ENCODE measurements at places on chromosomes 7 and 10.

DNA sequence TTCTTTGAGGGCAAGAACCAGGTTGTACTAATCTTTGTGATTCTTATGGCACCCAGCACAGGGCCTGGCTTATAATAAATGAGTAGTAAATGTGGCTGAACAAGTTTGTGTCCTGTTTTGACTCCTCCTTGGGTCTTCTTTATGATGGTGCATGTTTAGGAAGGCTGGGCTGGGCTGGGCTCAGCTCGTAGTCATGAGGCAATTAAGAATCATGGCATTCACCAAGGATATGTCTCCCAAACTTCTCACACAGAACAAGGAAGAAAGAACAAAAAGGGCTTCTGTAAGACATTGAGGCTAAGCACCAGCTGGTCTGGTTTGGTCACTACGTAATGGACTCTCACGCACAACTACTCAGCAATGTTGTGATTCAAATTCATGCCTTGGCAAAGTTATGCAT lies 30.5 kb upstream of the YAE1 start:
- DNase-seq: no peak

DNA sequence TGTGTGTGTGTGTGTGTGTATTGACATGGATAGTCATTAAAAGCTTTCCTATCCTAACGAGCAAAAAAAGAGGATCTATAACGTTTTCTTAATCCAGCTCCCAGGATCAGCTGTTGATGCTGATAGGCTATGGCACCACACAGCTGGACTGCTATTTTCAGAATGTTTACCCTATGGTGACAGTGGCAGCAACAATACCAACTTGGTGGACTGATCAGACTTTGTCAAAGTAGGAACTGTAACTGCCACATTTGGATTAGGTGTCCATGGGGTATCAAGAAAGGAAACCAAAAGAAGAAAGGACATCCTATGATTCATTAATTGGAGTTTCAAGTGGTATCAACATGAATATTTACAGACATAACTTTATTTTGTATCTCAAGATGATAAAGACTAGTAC lies 2.7 kb upstream of the CLEC5A start:
- no peak for DNase-seq

DNA sequence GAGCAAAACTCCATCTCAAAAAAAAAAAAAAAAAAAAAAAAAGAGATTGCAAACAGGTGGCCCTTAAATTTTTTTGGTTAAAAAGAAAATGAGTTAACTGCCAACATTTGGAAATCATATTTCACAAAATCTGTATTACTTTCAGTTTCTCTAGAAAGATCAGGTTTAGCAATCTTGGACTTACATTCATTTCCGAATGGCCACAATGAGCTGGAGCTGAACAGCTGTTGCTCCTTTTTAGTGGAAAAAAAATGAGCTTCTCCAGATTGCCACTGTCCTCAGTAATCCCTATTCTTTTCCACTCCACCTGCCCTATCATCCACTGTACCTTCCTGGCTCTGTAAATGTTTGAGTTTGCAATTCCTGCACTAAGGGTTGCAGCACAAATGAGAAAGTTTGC lies 43.6 kb downstream of the RAB11FIP2 start:
- no peak for DNase-seq

DNA sequence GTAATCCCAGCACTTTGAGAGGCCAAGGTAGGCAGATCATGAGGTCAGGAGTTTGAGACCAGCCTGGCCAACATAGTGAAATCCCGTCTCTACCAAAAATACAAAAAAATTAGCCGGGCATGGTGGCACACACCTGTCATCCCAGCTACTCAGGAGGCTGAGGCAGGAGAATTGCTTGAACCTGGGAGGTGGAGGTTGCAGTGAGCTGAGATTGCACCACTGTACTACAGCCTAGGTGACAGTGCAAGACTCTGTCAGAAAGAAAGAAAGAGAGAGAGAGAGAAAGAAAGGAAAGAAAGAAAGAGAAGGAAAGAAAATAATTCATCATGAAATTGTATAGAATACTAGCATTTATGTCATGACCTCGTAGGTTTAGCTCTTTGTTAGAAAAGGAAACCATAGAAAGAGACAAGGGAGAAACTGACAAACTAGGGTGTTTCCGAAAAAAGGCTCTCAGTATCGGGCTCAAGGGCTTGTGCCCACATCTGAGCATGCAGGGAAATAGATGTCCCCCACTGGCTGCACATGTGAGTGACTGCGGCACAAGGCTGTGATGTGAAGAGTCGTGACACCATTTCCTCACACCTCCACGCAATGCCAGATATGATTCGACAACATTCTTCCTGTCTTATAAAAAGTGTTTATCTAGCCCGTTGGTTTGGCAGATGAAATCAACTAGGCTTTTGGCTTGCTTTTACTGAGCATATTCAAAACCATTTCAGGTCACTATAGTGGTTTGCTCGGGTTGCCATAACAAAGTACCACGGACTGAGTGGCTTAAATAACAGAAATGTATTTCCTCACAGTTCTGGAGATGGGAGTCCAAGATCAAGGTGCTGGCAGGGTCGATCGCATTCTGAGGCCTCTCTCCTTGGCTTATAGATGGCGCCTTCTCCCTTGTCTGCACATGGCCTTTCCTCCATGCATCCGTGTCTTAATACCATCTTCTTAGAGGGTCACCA lies 2.0 kb downstream of the SRGN start:
- DNase-seq: no peak

DNA sequence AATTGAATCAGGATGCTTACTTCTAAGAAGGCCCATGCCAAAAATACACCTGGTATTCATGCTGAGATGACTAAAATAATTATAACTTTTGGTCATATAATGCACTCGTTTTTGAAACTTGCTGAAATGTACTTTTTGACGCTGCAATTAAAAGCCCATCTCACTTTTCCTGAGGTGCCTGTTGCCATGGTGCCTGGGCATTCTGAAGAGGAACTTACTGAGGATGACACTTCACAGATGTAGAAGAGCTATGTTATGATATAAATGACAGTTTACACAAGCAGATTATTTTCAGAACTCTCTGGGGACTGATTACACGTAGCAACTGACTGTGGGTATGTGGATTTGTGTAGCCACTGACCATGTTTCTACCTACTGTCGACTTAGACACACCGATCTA lies 182.4 kb downstream of the TPK1 start:
- no peak for DNase-seq

GRCh38 chr10:4691301-4691700 lies 134.7 kb upstream of the AKR1E2 start:
- DNase-seq: no peak

DNA sequence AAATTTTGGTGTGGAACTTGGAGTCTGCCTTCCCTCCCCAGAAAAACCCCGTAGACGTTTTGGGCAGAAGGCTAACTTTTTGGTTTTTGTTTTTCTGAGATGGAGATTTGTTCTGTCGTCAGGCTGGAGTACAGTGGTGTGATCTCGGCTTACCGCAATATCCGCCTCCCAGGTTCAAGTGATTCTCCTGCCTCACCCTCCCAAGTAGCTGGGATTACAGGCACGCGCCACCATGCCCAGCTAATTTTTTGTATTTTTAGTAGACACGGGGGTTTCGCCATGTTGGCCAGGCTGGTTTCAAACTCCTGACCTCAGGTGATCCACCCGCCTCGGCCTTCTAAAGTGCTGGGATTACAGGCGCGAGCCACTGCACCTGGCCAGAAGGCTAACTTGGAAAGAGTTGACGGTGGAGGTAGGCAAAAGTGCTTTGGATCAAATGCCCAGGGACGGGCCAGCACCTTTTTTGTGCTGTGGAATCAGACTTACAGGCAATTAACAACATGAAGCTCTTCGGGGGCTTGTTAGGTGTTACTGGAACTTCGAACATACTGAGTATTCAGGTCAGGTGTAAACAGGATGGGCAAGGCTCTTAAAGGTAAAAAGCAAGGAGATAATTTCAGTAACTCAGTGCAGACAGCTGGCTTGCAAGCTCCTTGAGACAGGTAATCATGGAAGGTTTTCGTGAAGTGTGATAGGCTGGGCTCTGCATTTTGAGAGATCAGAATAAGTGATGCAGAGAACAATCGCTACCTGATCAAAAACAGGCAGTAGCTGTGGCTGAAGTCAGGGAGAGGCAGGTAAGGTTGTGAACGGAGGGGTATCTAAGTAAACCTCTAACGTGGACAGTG lies 1.8 kb downstream of the PPP1R35 start:
- DNase-seq: no peak

DNA sequence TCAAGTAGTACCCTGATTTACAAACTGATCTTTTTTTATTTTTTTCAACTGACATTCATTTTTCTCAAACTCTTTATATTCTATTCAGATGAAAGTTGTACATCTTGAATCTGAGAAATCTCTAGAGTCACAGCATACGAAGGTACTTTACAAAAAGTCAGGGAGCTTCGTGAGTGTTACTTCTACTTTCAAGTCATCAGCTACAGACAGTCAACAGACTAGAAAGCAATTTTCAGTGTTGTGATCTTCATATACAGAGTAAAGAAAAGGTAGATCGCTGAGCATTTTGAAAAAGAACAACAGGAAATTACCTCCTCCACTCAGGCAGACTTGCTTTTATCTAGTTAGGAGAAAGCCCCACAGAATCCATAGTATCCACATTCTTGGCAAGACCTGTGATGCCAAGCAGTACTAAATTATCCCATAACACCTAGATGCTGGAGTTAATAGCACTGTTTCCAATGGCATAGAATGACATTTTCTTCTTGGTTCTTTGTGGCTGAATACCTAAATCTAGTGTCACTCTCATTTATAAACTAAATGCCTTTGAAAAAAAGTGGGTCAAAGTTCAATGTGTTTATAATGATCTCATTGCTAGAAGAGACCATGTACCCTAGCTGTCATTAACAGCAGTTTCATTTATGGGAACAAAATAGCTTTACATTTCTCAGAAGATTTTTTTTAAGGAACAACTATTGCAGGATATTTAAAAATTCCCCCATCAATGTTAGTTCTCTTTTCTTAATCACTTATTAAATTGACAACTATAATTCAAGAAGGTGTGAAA lies 12.0 kb upstream of the ZNF800 start:
- no peak for DNase-seq

DNA sequence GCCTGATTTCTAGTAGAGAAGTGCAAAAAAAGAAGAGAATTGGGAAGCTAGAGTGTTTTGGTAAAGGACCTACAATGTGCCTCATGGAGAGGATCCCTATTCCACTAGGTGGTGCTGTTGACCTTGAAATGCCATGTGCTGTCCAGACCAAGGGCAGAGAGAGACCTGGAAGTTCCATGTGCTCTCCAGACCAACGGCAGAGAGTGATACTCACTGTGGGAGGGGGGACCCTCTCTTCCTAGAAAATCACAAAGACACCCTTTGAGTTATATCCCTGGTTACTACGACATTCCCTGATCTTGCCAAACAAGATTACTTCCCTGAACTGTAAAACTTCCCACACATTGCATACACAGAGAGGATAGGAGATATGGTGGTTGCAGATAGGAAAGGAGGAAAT lies 212.7 kb upstream of the ZNF804B start:
- no peak for DNase-seq

DNA sequence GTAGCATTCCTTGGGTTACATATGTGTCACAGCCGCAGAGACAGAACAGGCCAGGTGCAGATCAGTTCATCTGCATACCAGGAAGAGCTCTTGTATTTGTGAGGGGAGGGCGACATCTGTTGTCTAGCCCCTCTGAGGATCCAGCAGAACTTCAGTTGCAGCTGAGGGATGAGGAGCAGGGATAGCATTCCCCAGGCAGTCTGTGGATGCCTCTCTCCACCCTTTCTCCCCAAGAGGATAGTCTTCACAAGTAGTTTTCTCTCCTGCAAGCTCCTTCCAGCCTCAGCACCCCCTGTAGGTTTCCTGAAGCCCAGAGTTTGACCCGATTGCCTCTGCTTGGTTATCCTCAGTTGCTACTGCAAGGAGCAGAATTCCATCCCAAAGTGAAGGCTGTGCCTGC lies 2.6 kb downstream of the SCD start:
- no peak for DNase-seq

DNA sequence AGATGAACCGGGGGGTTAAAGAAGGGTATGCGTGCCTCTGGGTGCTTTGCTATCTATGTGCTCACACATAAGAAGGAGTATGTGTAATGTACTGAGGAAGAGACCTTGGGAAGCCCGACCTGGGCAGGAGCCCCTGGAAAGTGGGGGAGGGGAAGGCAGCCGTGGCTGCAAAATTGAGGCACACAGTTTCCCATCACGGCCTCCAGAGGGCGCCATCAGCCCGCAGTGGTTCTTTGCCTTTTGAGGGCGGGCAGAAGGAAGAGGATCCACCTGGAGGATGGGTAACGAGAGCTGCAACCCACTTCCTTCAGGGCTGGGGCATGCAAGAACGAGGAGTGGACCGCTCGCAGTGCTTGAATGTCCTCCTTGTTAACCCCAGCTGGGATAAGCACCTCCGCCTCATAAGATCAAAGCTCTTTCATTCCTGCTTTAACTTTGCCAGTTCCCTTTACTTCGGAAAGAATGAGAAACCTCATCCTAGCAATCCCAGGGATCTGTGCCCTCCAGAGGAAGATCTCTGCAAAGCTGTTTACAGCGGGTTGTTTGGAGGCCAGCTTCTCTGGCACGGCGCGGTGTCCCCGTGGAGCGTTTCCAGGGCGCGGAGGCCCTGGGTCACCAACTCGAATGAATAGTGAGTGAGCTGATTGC lies 77.9 kb downstream of the PCGF5 start:
- DNase-seq: peak; percentile 79

DNA sequence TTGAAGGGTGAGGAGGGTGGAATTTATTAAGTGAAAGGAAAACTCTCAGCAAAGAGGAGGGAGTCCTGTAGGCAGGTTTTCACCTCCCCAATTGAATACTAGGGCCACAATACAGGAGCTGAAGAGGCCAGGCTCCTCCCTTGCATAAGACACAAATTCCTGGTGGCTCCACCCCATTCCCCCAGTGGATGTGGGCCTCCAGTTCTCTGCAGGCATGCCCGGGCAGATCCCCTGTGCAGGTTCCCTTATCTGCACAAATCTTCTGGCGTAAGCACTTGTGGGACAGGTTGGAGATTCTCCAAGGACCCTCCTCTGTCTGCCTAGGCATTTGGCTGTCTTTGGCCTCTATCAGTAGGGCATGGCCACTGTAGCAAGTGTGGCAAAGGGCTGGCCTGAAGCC lies 847.1 kb upstream of the MBL2 start:
- DNase-seq: no peak

DNA sequence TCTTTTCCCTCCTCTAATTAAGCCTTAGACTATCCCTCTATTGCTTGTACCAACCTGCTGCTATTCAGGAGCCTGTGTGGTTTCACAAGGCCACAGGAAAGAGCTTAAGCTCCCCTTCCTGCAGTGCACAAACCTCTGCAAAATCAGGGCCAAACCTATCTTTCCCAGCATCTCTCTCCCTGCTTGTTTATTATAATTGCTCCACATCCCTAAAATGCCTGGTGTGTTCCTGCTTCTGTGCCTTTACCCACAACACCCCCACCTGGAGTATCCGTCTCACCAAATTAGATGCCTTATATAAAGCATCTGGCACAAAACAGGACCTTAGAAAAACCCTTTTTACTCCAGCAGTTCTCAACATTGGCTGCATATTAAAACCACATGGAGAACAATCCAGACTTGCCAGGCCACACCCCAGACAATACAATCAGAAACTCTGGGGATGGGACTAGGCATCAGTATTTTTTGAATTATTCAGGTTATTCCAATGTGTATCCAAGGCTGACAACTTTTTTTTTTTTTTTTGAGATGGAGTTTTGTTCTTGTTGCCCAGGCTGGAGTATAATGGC lies 16.7 kb downstream of the SEC31B start:
- no peak for DNase-seq
